T-helper 9 cell (primary cell): ENCODE measurements at places on chromosomes 2 and 18.

DNA sequence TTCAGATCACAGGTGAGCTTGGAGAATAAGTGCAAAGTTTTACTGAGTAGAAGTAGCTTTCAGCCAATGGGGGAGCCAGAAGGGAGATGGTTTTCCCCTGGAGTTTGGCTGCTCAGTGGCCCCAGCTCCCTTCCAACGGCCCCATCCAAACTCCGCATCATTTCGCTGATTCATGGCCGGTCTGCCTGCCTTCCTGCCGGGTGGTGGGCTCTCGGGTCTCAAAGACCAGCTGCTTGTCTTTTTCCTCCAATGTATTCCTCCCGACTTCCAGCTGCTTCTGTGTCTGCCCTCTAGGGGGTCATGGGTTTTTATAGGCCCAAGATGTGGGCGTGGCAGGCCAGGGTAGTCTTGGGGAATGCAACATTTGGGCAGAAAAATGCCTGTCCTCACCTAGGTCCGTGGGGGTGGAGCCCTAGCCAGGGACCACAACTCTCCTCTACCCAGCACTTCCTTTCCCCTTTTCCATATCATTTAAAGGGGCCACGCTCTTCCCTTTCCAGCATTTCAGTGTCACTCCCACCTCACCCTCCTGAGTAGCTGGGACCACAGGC lies 73.5 kb downstream of the MEX3C start:
- DNase-seq: no peak

GRCh38 chr2:14520385-14520945 lies 112.1 kb upstream of the LRATD1 start:
- no peak for DNase-seq

GRCh38 chr2:232447091-232447620 lies 8.8 kb upstream of the ALPI start:
- DNase-seq: no peak

DNA sequence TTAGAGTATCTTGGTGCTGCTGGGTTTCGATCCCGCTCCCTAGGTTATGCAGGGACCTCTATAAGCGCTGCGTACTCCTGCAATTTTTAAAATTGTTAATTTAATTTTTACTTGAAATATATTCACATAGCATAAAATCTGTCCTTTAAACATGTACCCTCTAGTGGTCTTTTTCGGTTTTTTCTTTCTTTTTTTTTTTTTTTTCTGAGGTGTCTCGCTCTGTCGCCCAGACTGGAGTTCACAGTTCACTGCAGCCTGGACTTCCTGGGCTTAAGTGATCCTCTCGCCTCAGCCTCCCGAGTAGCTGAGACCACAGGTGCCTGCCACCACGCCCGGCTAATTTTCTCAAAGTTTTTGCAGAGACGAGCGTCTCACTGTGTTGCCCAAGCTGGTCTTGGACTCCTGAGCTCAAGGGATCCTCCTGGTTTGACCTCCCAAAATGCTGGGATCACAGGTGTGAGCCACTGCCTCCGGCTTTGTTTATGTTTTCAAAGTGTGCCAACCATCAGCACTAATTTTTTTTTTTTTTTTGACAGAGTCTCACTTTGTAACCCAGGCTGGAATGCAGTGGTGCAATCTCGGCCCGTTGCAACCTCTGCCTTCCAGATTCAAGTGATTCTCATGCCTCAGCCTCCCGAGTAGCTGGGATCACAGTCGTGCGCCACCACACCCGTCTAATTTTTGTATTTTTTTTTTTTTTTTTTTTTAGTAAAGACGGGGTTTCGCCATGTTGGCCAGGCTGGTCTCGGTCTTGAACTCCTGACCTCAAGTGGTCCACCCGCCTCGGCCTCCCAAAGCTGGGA lies 585 bp upstream of the MOB1A start:
- no peak for DNase-seq

GRCh38 chr2:102421890-102422759 lies 835 bp upstream of the IL18RAP start:
- no peak for DNase-seq

GRCh38 chr18:63407734-63408133 lies 14.5 kb downstream of the VPS4B start:
- no peak for DNase-seq
